Effector memory CD8-positive, alpha-beta T cell (primary cell): ENCODE measurements at places on chromosomes 16 and 17.
A peak's percentile ranks its signal among the peaks of the same experiment; 100 is the strongest.

GRCh38 chr16:72932050-72932449 is 115.9 kb downstream of the ZFHX3 start:
- DNase-seq = no peak
- H3K4me3 ChIP-seq = no peak overlapping the region
- no peaks in the 10 kb centered on the region for H3K4me1 ChIP-seq

DNA sequence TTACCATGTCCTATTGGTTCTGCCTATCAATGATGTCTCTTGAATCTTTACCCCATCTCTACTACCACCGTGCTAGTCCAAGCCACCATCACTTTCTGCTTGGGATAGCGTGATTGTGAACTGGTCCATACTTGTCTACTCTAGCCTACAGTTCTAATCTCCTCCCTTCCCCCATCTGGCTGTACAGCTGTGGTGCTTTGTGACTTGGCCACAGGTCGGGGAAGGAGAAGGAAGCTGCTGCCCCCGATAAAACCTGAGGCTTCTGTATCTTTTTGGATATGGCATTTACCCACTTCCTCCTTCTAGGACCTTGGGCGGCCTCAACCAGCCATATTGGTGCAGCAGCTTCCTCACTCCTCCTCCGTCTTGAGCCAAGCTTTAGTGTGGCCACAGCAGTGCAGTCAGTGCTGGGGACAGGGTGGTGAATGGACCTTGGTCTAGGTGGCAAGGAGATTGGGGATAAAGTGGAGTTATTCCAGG is 314 bp upstream of the ITGA2B start:
- H3K27ac ChIP-seq = peak overlapping the region; percentile 51
- peaks cover 24% of the 10 kb centered on the region for H3K27me3 ChIP-seq
- peaks cover 10% of the 10 kb centered on the region for H3K4me1 ChIP-seq
- H3K4me3 ChIP-seq = no peak overlapping the region
- peaks cover 7% of the 10 kb centered on the region for H3K36me3 ChIP-seq

DNA sequence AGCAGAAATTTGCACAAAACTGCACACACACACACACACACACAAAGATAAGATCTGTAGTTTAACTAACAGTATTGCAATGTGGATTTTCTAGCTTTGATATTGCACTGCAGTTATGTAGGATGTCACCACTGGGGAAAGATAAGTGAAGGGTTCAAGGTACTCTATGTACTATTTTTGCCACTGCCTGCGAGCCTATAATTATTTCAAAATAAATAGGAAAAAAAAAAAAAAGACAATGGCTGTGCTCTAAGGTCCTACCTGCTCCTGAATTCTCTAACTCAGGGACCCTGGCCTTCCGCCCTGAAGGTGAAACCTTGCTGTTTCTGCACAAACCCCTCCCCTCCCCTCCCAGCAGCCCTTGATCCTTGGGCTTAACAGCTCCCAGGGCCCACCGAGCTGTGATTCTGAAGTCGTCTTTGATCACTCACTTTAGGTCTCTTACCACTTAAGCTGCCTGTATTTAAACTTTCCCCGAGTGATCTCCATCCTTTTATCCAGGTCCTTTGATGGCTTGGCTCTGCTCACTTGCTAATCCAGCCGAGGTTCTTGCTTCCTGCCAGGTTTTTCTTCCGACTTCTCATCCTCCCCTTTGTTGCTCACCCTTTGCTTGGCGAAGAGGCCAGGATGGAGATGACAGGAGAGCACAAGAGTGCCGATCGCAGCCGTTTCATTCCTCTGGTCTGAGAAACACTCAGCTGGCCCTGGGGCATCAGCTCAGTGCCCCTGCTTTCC is 37.7 kb downstream of the TMEM114 start:
- DNase-seq = no peak
- peaks cover 64% of the 10 kb centered on the region for H3K27me3 ChIP-seq
- H3K27ac ChIP-seq = no peak overlapping the region
- H3K36me3 ChIP-seq = no peaks in the 10 kb centered on the region
- H3K4me1 ChIP-seq = no peaks in the 10 kb centered on the region

GRCh38 chr17:41835800-41836549 is at the start of gene NT5C3B:
NT5C3B (minus strand) TSS chr17:41836232; CDS start chr17:41836193, 39 bp downstream.
- H3K36me3 ChIP-seq = peaks cover 7% of the 10 kb centered on the region
- DNase-seq = peak; percentile 34
- H3K4me3 ChIP-seq = peak within 1 kb of the TSS; percentile 80
- peaks cover 8% of the 10 kb centered on the region for H3K4me1 ChIP-seq
- H3K27me3 ChIP-seq = no peaks in the 10 kb centered on the region

DNA sequence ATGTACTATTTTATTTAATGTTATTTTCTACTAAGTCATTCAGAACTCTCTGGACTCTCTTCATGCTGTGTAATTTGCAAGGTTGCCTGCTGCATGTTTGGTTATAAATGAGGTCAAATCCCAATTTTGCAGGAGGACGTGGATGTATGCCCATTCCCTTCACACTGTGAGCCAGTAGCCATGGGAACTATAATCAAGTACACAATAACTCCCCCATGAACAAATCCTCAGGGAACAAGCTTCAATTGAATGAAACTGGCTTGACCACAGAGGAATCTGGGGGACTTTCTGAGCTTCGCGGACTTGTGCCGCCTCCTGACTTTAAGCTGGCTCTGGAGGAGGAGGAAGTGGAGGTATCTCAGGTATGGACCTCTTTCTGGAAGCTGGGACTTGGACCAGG is 14.6 kb upstream of the KCTD13 start:
- no peaks in the 10 kb centered on the region for H3K4me1 ChIP-seq
- H3K27me3 ChIP-seq = peaks cover 40% of the 10 kb centered on the region
- no peak for DNase-seq
- H3K36me3 ChIP-seq = no peaks in the 10 kb centered on the region
- H3K4me3 ChIP-seq = no peak overlapping the region
- H3K27ac ChIP-seq = no peak overlapping the region

- no peak overlapping the region for H3K4me3 ChIP-seq
- no peak overlapping the region for H3K27ac ChIP-seq
- H3K36me3 ChIP-seq = no peaks in the 10 kb centered on the region
These were observed 4.0 kb upstream of the SCRN2 start for GRCh38 chr17:47844814-47845715.

GRCh38 chr16:82945420-82946101 is 318.8 kb downstream of the CDH13 start:
- DNase-seq = peak; percentile 29
- peak overlapping the region; percentile 59 for H3K4me3 ChIP-seq
- no peaks in the 10 kb centered on the region for H3K36me3 ChIP-seq
- H3K27me3 ChIP-seq = peaks cover 19% of the 10 kb centered on the region
- peaks cover 25% of the 10 kb centered on the region for H3K4me1 ChIP-seq

DNA sequence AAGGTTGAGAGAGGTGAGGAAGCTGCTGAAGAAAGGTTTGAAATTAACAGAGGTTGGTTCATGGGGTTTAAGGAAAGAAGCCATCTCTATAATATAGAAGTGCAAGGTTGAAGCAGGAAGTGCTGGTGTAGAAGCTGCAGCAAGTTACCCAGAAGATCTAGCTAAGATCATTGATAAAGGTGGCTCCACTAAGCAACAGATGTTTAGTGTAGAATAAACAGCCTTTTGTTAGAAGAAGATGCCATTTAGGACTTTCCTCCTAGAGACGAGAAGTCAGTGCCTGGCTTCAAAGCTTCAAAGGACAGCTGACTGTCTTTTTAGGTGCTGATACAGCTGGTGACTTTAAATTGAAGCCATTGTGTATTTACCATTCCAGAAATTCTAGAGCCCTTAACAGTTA is 29.3 kb downstream of the GOSR1 start:
- DNase-seq = no peak
- H3K36me3 ChIP-seq = peaks cover 39% of the 10 kb centered on the region
- H3K27me3 ChIP-seq = no peaks in the 10 kb centered on the region
- H3K4me3 ChIP-seq = no peak overlapping the region

DNA sequence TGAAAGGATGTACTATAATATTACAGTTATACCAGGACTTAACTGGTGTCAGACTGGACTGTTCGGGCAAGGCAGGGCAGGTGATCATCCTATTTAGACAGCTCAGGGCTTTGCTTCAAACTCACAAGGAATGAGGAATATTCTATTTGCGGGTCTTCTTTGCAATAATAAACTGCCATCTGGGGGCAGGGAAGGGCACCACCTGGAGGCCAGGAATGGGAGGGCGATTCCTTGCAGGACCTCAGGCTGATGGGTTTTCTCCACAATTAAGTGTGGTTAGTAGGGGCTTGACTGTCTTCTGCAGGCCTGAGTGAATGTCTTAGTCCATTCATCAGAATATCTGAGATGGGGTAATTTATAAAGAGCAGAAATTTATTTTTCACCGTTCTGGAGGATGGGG is 424.1 kb downstream of the CA10 start:
- H3K27ac ChIP-seq = no peak overlapping the region
- no peaks in the 10 kb centered on the region for H3K36me3 ChIP-seq
- peaks cover 30% of the 10 kb centered on the region for H3K27me3 ChIP-seq
- no peak overlapping the region for H3K4me3 ChIP-seq
- DNase-seq = no peak

GRCh38 chr16:25888868-25889267 is 197.1 kb downstream of the HS3ST4 start:
- no peaks in the 10 kb centered on the region for H3K4me1 ChIP-seq
- DNase-seq = no peak
- no peak overlapping the region for H3K4me3 ChIP-seq
- H3K27ac ChIP-seq = no peak overlapping the region
- peaks cover 36% of the 10 kb centered on the region for H3K27me3 ChIP-seq

DNA sequence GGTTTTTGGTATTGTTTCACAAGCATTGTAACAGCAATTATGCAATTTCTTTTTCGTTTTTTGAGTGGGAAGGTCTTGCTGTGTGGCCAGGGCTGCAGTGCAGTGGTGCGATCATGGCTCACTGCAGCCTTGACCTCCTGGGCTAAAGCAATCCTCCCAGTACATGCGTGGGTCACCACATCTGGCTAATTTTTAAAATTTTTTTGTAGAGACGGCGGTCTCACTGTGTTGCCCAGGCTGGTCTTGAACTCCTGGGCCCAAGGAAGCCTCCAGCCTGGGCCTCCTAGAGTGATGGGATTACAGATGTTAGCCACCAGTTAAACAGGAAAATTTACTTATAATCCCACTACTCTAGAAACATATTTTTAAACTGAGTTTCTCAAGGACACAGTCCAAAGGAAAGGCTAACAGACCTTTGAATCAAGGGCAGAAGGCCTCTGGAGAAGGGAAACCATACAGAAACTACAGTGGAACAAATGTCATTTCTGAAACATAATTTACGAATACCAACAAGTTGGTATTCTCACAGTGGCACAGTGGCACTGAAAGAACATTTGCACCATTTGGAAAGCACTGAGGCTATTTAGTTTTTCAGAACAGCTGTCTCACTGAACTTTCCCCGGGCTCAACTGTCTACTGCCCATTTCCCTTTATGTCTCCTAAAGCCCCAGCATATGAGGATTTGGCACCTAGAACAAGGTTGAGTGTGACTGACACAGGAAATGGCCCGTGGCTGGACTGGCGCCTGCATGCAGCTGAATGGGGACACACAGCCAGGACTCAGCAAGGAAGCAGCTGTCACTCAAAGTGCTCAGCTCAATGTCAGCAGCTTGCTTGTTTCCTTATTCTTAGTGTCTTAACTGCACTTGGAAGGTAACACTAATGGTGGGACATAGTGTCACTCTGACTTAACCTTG is 2.8 kb upstream of the PRKAR1A start:
- DNase-seq = no peak
- H3K4me3 ChIP-seq = peak overlapping the region; percentile 98
- peaks cover 23% of the 10 kb centered on the region for H3K4me1 ChIP-seq
- no peaks in the 10 kb centered on the region for H3K27me3 ChIP-seq
